Fibroblast of skin of right quadriceps (primary cell): ENCODE measurements at places on chromosomes 1 and 21.

DNA sequence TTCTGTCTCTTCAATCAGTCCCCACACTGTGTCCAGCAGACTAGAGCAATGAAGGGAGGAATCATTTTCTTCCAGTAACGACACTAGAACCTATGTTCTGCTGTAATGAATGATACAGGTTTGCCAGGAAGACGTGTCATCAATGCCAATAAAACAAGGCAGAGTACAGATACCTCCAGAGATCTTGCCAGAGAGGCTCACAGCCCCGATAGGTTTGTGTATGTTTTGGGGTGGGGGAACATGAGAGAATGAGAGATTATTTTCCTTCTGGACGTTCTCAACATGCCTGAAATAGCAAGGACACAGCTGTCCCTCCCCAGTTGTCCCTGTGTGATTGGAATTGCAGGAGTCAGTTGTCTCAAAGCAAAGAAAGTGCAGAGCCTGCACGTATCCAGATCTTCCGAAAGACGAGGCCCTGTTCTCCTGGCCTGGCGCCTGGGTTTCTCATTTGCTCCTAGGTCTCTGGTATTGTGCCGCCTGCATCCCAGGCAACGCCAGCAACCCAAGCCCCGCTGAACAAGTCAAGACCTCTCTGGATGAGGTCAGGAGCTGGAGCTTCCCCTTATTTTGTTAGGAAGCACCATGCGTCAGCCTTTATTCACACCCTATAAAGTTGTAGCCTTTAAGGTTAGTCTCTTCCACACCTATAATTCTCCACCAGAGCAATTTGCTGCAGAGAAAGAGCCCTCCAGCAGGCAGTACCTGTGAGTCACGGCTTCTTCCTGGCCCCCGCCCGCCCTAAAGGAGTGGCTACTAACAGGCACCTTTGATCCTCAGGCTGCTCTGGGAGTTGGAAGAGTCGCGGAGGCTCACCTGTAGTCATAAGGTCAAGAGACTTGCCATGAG lies 130.5 kb downstream of the TOMM20 start:
- DNase-seq: no peak

- peak; percentile 2 for DNase-seq
These were observed 117.8 kb downstream of the HHAT start for GRCh38 chr1:210446479-210446878.

- DNase-seq: no peak
These were observed 231.3 kb upstream of the VAMP3 start for GRCh38 chr1:7539769-7540175.

DNA sequence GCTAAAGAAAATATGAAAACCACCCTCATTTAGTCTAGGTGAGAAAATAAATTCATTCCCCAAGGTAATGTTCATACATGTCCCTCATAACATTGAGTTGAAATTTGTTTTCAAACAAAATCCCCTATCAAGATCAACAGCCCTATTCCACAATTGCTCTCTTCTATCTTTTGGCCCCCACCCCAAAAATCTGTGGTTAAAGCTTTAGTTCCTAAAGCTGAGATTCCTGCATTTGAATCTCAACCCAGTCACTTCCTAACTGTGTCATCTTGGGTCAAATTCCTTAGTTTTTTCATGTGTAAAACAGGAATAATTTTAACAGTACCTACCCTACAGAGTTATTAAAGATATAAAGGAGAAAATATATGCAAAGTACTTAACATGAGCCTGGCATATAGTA lies 22.0 kb downstream of the KIAA0319L start:
- DNase-seq: no peak

GRCh38 chr1:16146279-16147155 lies 9.4 kb downstream of the EPHA2 start:
- peak; percentile 95 for DNase-seq

- DNase-seq: no peak
These were observed 283.6 kb downstream of the NPHP4 start for GRCh38 chr1:5708346-5709245.

DNA sequence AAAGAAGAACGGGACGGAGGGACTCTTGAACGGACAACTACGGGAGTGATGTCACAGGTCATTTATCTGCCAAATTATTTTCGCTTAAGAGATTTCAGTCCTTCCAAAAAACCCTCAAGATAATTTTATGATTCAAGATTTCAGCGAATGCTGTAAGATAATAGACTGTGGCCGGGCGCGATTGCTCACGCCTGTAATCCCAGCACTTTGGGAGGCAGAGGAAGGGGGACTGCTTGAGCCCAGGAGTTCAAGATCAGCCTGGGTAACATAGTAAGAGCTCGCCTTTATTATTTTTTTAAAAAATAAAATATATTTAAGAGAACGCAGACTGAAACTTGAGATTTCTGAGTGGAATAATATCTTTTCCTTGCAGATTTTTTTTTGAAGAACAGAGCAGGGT lies 609 bp downstream of the RWDD2B start:
- peak; percentile 14 for DNase-seq

DNA sequence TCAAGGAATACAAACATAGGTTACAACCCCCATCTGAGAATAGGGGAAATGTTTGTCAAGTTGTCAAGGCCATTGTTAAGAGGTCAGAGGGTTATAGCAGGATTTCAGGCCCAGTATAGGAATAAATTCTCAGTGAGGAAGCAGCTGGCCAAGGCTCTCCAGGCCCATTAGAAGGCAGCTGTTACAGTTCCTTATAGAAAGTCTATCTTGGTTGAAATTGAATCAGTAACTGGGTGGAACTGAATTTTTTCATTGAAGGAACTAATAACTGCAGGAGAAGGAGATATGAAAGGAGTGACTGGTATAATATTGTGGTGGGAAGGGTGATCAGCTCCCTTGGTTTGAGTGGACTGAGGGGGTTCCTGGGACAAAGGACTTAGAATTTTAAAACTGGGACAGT lies 134.1 kb downstream of the CYYR1 start:
- DNase-seq: no peak

- peak; percentile 94 for DNase-seq
These were observed 29.7 kb downstream of the PBX1 start for GRCh38 chr1:164588516-164589341.

DNA sequence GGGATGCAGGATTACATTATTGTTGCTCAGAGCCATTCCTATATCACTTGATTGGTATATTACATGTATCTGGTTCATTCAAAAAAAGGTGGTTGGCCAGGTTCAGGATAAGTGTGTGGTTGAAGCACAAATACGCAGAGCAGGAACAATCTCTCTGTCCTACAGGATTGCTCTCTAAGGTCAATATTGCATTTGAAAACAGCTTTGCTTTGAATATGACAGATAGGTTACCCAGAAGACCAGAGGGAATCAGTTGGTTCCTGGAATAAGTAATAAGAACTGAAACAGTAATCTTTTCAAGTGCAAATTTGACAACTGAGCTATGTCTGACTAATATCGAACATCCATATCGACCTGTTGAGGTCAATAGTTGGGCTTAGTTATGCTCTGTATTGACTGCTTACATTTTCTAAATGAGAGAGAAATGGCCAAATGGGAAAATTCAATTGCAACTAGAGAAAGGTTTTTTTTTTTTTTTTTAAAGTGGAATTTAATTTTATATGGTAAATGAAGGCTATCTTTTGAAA lies 176.8 kb downstream of the ATP6V1G3 start:
- DNase-seq: no peak

DNA sequence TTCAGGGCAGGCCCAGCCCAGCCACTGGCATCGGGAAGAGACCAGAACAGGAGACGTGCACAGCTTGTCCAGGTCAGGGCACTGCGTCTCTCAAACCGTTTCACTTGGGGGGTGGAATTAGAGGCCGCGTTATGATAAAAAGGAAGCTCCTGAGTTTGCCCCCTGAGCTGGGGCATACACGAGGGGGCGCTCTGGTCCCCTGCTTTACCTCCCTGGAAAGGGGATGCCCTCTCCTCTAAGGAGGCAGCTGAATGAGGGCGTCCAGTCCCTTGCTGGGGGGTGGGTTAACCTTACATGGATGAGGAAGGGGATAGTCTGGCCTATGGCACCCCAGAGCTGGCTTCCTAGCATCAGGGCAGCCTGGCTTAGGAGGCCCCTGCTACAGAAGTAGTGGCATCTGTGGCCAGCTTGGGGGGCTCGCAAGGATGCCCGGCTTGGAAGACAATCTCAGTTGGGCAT lies 2.3 kb downstream of the MYOG start:
- DNase-seq: no peak

DNA sequence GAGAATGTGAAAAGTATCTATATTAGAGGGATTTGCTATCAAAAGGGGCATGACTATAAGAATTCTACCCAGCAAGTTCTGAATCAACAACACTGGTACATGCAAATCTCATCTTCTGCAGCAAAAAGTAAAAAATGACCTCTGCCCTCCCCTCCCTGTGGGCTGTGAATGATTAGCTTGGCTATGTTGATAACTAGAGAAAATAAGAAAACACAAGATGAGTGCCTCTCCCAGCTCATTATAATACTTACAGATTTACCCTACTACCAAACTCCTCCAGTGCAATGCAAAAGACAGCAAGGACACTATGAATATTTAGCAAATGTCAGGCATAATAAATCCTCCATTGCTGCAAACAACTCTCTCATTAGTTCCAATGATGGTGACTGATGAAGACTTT lies 102.4 kb downstream of the SLC45A1 start:
- no peak for DNase-seq

DNA sequence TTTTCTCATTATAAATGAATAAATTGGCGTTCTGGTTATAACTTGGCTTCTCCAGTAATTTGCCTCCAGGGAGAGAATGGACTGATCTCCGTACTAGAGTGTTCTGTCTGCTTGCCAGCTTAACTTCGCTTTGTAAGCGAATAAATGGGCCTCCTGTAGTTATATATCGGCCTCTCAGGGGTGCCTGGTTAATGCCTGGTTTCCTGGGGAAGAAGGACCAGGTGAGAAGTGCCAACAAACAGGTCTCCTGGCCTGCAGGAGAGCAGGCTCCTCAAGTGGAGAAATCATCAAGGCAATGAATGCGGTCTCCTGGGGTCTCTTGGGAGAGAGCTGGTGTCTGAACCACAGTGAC lies 107.4 kb upstream of the SERBP1 start:
- no peak for DNase-seq

GRCh38 chr1:51442198-51442597 lies 76.9 kb downstream of the EPS15 start:
- DNase-seq: no peak

GRCh38 chr1:206709772-206710459 lies 25.2 kb downstream of the MAPKAPK2 start:
- DNase-seq: peak; percentile 44

DNA sequence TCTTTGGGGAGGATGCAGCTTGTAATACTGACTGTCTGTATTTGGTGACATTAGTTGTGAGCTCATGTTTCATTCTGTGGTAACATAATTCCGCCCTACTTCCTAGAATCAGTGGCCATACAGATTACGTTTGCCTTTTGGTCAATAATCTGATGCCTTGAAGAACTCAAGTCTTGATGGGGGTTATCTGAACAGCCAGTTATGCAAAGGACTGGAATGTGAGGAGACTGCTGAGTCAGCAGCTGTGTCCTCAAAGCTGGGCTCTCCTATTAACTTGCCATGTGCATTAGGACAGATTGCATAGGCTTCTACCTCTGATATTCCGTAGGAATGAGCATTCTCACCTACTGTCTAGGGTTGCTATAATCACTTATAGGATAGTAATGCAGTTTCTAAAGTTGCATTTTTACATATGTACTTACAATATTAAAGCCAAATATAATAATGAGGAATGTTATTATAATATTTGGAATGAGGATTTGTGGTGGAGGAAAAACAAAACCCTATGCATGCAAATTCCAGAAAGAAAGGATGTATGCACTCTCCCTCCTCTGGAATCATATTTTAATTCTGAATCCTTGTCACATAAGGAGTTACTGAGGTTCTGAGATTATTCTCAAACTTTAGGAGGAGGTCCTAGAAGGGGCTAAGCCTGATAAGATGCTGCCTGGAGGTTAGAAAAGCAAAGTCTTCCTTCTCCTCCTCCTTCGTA lies 116.0 kb downstream of the NOS1AP start:
- no peak for DNase-seq

DNA sequence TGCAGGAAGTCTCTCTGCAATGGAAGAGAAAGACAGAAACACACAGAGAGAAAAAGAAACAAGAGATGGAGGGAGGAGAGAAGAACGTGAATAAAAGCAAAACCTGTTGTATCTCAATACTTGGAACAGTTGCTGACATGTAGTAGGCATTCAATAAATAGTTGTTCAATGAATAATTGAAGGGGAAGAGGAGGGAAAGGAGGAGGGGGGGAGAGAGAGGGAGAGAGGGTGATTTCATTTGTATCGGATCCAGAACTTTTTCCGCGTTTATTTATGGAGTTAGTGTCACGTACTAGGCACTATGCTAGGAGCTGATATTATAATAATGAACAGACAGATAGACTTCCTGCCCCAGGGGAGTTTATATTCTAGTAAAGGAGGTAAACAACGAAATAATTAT lies 144.1 kb downstream of the OMA1 start:
- DNase-seq: peak; percentile 69

- DNase-seq: peak; percentile 27
These were observed 204.9 kb downstream of the KCNJ6 start for GRCh38 chr21:37711286-37711829.

GRCh38 chr1:96979304-96980268 lies 258.0 kb downstream of the PTBP2 start:
- DNase-seq: peak; percentile 29

- DNase-seq: peak; percentile 82
These were observed 98.2 kb upstream of the ARTN start for GRCh38 chr1:43835082-43836021.

- DNase-seq: no peak
These were observed 141.8 kb downstream of the RGS7 start for GRCh38 chr1:241215203-241215602.

GRCh38 chr1:235421751-235422150 lies 54.5 kb downstream of the TBCE start:
- no peak for DNase-seq

DNA sequence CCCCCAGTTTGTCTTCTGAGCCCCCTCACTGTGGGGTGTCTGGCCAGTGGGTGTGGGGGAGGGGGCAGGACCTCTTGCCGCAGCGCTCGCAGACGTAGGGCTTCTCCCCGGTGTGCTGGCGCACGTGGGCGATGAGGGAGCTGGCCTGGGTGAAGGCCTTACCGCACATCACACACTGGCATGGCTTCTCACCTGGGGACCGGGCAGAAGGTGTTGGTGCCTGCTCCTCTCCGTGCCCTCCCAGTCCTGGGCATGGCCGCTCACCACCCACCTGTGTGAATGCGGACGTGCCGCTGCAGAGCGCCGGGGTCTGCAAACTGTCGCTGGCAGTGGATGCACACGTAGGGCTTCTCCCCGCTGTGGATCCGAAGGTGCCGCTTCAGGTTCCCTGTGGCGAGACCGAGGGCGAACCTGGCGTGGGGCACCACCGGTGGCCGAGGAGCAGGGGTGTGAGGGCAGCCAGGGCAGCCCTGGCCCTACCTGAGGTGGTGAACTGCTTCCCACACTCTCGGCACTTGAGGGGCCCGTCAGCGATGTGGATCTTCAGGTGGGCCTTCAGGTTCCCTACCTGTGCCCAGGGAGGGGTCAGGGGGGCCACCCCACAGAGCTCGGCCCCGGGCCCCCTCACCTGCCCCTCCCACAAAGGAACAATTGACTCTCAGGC lies 32.4 kb downstream of the ZBTB17 start:
- no peak for DNase-seq
